ENCODE measurements at places on chromosomes 1 and 21.

DNA sequence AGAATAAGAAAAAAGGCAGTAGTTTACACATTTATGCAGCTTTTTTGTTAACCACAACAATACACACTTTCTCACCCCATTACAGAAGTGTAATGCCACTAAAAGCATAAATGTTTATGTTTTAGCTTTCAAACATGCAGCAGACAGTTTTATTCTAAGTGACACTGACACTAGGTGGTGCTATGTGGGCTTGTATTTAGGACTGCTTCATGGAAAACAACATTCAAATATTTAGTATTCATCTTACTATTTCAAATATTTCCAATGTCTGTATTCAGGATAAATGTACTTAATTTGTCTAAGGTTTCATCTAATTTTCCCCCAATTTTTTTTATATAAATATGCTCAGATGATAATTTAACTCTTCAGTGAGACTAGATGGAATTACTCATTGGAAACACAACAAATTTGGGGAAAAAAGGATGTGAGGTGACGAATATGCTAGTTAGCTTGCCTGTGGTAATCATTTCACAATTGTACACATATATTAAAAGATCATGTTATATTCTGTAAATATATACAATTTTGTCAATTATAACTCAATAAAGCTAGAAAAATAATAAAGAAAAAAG is 71.4 kb downstream of the USP1 start:
- DNase-seq = no peak

DNA sequence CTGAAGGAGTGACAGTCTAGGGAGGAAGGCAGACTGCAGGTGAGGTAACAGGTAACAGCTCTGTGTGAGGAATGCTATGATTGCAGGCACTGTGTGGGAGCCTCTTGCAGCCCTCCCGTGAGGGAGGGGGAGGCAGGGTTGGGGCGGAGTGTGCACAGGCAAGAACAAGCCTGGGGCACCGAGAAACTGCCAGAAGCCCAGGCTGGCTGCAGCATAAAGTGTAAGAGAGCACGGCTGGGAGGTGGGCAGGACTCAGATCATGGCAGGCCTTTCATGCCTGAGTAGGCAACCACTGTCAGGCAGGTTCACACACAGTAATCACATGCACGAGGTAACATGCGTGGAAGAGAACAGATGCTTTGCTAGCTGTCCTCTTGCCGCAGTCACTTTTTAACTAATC is 11.3 kb upstream of the RHEX start:
- no peak for DNase-seq

DNA sequence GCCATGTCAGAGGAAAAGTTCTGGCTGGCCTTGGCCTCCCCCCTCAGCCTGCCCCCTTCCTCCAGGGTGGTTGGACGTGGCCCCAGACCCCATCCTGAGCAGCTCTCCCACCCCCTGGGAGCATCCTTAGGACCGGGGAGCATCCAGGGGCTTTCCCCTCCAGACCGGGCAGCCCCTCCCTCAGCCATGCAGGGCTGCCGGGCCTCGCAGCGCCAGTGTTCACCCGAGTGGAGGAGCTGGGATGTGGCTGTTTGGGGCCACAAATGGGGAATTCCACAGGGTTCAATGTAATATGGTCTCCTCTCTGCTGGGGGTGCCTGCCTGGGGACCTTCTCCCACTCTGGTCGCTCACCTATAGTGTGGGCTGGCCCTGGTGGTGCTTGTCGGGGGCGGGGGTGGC is 4.2 kb upstream of the PFKL start:
- DNase-seq = no peak

- DNase-seq = no peak
Measured at GRCh38 chr1:43065616-43066399, 106.3 kb downstream of the EBNA1BP2 start.

- DNase-seq = no peak
Measured at GRCh38 chr1:24830680-24831272, 85.5 kb downstream of the CLIC4 start.

GRCh38 chr1:207901041-207901653 is 9.8 kb downstream of the CD34 start:
- DNase-seq = no peak

DNA sequence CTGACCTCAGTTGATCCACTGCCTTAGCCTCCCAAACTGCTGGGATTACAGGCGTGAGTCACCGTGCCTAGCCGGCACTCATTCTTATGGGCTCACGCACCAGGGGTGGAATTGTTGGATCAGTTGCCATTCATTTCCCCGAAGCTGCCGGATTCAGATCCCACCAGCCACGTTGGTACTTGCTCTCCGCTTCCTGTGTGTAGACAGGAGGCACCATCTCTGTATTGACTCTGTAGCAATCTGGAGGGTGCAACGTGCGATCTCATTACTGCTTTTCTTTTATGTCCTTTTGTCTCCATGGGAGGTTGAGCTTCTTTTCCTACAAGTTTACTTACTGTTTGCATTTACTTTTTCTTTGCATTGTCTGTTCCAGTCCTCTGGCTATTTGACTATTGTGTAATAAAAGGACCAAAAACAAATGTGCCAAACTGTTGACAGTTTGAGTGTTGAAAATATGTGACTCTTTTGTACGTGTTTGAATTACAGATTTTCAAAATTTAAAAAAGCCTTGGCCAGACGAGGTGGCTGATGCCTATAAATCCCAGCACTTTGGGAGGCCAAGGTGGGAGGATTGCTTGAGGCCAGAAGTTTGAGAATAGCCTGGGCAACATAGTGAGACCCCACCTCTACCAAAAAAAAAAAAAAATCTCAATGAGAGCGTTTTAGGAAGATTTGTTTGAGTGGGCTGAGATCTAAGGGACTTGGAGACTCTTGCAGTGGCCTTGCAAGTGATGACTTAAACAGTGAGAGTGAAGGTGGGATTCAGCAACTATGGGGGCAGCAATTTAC is 39.1 kb downstream of the SPSB1 start:
- DNase-seq = no peak

DNA sequence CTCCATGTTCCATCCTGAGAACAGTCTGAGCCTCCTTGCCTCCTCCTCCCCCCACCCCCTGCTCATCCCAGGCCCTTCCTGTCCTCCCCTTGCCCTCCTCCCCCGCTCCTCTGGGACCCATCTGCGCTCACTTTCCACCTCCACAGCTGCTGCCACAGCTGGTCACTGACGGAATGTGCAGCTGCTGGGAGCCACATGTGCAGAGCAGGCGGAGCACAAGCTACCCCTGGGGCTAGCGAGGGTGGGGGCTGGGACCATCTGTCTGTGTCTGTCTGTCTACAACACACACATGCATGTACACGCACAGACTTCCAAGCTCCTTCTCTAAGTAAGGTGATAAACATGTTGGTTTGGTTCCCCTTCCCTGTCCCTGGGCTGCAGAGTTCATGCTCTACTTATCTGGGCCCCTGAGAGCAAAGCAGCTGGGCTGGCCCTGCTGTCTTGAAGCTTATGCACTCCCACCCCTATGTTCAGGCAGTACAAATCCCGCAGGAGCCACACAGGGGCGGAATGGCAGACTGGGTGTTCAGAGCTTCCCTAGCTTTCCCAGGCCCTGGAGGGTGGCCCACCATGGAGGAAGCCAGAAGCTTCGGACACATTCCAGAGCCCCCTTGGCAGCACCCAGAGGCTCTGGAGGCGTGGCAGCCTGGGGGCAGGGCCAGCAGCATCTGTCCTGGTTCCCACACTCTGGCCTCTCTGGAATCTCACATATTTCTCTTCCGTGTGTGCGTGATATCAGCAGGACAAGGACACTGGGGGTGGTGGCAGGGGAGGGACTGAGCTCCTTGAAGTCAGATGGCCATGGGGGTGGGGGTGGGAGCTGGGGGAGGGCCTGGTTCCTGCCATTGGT is 7.0 kb upstream of the HEYL start:
- peak; percentile 91 for DNase-seq

- DNase-seq = no peak
Measured at GRCh38 chr21:25560271-25560685, 47.0 kb downstream of the MRPL39 start.

GRCh38 chr1:67579623-67580394 is 105.2 kb upstream of the GADD45A start:
- DNase-seq = peak; percentile 24

DNA sequence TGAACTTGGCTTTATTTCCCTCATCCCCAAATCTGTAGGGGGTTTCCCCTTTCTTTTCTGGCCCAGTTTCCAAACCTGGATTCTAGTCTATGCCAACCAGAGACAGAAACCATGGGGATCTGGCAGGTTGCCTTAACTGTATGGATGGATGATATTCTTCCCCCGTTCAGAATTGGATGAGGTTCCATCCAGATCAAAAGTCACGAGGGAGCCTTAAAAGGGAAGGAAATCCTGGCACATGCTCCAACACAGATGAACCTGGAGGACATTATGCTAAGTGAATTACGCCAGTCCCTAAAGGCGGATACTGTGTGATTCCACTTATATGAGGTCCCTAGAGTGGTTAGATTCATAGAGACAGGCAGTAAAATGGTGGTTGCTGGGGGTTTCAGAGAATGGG is 124.4 kb downstream of the HUNK start:
- DNase-seq = peak; percentile 11

- DNase-seq = no peak
Measured at GRCh38 chr1:117089996-117090395, 29.9 kb downstream of the TTF2 start.

GRCh38 chr1:23026568-23026967 is 7.3 kb downstream of the KDM1A start:
- no peak for DNase-seq

DNA sequence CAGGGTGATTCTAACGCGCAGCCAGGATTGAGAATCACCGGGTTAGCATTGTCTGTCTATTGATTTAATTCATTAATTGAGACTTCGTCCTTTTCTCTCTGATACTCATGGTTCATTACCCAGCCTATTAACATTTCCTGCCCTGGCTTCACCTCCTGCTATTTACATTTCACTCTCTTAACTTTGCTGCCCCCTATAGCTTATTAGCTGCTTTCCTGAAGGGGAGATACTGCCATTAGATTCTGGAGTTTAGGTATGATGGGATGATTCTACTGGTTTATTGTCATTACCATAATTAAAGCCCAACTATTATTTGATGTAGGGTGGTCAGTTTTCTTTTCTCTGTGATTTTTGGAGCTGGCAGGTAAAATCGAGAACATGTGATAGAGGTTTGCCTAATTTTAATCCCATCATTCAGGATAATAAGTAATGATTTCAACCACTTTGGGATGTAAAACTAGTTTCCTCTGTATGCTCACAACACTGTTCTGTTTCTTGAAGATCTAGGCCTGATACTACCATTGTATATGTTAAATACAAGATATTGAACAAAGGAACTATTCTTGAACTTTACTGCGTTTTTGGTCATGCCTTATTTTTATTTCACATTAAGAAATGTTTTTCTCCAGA is 6.4 kb downstream of the PPP2R5A start:
- DNase-seq = no peak

- DNase-seq = no peak
Measured at GRCh38 chr1:172778456-172779455, 119.9 kb downstream of the FASLG start.

DNA sequence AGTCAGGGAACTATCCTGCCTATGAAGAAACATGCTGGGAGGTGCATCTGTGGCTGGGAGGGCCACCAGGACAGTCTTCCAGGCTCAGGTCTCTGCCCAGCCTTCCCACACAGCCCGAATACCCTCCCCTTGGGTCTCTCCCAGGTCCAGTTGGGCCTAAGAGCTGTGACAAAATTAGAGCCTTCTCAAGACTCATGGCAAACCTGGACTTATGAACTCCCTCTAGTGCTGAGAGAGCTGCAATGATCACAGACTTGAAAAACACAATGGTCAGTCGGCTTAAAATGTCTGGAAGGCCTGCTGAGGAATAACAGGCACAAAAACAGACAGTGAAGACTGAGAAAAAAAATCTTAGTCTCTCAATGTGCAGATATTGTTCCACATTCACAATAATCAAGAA is 325.1 kb downstream of the BRINP2 start:
- no peak for DNase-seq

DNA sequence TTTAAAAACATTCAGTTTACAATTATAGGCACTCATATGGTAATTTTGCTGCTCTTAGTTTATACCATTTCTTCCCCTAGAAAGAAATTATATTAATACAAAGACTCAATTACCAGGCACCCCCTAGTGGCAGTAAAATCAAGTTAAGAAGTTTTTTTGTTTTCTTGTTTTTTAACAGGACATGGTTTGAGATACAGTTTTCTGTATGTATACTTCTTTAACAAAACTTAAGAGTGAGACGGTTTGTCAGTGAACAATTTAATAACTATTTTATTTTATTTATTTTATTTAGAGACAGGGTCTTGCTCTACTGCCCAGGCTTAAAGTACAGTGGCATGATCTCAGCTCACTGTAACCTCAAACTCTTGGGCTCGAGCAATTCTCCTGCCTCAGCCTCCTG is 224.6 kb downstream of the FAF1 start:
- no peak for DNase-seq

GRCh38 chr1:207750631-207751305 is 1.1 kb upstream of the CD46 start:
- no peak for DNase-seq

DNA sequence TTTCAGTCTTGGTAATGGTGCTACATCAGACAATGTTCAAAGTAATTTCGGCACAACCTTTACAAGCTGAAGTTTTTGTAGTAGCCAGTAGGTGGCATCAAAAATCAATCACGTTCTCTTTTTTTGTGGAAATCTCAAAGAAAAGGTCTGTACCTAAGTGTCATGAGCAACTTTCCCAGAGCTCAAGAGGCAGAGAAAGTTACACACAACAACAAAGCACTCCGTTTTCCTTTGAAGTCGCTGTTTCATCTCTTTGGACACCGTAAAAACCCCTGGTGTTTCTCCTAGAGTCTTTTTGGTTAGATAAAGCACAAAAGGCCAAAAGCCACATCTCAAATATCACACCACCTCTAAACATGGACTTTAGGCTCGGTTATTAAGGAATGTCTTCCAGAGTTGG is 131.6 kb downstream of the LHX8 start:
- no peak for DNase-seq

- DNase-seq = no peak
Measured at GRCh38 chr1:68963353-68963752, 466.5 kb upstream of the DEPDC1 start.

- no peak for DNase-seq
Measured at GRCh38 chr1:26067432-26067911, at the start of gene TRIM63. Gene TRIM63, minus strand, starts transcription at chr1:26067630. Its CDS starts 136 bp downstream, at chr1:26067494.

- no peak for DNase-seq
Measured at GRCh38 chr1:164688791-164689190, 129.8 kb downstream of the PBX1 start.

DNA sequence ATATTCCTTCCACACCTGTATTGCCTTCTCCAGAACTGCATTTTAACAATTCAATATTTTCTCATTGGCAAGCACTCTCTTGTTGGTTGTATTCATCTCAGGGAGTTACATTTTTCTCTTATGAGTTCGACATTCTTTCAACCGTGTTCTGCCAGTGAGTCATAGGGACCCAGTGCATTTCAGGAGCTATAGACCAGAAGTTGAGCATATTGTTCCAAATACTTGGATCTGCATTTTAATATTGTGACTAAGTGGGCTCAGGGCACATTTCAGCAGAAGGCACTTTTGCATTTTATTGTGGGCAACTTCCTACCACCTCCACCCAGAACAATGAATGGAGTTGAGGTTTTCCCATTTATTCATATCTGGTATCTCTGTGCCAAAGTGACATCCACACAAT is 132.8 kb downstream of the TNFSF18 start:
- DNase-seq = no peak

GRCh38 chr1:159239551-159240220 is 35.0 kb downstream of the ACKR1 start:
- no peak for DNase-seq

All from coronary artery (tissue), 2 donors.